ENCODE measurements at places on chromosomes 13 and 19. TPM values are rescaled to one million over a fixed set of nuclear protein-coding genes. Genes with fewer than 3 reads are reported as not detected.

ADAMTSL5 gene
- 9.7 TPM for total RNA-seq

ZNF99 gene
- not detected for total RNA-seq

TBXA2R gene
- 0.49 TPM for total RNA-seq

TMEM86B gene
- 6.9 TPM for total RNA-seq

GAS6 gene
- total RNA-seq: 0.71 TPM

TMEM259 gene
- 204 TPM for total RNA-seq

PLPPR3 gene
- total RNA-seq: not detected

ZNF667 gene
- 1.7 TPM for total RNA-seq

RFPL4A gene
- not detected for total RNA-seq

- DNase-seq: no peak
These were observed 21.8 kb downstream of the TSKS start for GRCh38 chr19:49741210-49741844.

DNA sequence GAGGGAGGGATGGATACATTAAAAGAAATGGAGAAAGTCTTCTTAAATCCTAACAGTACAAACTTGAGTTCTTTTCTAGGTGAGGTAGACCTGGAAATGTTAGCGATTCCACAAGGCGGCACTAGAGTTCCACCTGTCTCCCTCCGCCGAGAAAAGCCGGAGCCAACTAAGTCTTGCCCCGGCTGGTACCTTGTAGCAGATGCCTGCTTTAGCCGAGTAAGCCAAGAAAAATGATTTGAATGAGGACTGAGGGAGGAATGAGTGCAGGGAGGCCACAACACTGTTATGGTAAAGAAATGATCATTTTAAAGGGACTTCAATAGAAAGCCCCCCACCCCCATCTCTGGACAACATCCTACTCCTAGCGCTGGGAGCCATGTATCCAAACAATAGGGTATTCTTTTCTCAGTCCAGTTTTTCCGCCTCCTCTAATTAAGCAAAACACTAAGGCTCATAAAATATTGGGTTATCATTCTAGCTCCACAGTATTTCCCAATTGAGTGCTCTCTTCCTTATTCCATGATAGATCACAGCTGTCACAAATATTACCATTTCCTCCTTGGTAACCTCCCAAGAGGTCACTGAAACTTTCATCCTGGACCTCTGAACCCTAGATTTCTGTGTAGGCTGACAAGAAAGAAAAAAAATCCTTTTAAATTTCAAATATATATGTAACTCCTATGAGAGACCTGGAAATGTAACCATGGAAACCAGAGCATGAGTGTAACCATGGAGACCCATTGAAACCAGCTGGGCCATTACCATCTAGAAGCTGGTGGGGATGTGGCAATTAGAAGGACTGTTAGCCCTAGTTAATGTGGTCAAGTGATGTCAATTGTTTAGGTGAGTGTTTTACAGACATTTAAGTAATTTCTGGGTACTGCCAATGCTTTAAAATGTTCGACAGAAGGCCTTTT, 58.3 kb downstream of the GPALPP1 start:
- DNase-seq: peak; percentile 72

GRCh38 chr13:88857256-88857655, 1186.1 kb downstream of the SLITRK5 start:
- DNase-seq: no peak

DNA sequence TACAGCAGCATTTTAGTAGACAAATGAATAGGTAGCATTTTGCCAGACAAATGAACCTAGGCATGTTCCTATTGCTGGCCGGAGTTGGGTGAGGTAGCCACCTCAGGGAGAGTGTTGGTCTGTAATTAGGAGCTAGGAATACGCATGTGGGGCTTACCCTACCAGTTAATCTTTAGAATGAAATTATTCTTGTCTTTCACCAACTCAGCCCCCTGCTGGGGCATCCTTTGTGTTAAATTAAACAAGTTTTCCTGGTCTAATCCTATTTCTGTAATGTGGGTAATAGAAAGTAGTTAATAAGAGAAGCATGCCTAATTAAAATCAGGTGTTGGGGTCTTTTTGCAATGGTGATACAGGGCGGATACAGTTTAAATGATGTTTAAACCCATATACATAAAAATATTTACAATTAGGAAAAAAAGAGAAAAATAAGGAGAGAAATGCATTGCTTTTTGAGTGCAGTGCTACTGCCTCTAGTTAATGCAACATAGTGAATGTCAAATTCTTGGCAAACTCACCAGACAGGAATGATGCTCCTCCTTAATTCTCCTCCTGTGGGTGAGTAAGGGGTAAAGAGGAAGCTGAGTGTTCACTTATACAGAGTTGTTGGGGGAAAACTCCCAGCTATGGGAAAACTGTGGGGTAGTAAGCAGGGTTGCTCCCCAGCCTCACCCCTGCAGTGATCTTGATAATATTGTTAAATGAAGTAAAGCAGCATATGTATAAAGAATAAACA, 276.4 kb upstream of the EDNRB start:
- DNase-seq: no peak

GRCh38 chr13:20174656-20175405, 14.0 kb upstream of the GJA3 start:
- peak; percentile 63 for DNase-seq

DNA sequence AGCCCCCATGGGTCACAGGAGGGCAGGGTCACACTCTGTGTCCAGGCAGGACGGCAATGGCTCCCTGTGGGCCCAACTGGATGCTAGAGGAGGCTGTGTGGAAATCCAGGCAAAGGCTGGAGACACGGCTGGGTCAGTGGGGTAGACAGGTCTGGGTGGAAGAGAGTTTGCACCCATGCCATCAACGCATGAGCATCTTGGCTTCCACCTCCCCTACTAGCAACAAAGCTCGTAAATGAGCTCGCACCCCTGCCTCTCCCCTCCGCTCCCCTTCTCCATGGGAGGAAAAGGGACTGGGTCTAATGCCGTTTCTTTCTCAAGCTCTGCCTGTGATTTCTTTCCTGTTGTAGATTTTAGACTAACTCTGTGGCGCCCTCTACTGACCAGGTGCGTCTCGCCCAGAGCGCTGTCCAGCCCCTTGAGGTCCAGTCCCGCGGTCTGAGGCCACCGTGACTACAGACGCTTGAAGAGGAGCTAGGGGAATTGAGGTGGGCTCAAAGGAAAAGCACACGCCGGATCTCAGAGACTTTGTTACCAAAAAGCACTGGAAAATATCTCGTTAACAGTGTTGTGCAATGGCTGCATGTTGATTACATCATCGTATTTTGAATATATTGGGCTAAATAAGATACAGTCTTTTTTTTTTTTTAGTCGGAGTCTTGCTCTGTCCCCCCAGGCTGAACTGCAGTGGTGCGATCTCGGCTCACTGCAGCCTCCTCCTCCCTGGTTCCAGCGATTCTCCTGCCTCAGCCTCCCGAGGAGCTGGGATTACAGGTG, 50.7 kb upstream of the USP29 start:
- DNase-seq: no peak

- no peak for DNase-seq
These were observed 39.1 kb downstream of the UQCRFS1 start for GRCh38 chr19:29173896-29174295.

- DNase-seq: no peak
These were observed 690.9 kb downstream of the SLITRK6 start for GRCh38 chr13:85108356-85108755.

- DNase-seq: no peak
These were observed 445.5 kb downstream of the EFNB2 start for GRCh38 chr13:106090001-106090400.

DNA sequence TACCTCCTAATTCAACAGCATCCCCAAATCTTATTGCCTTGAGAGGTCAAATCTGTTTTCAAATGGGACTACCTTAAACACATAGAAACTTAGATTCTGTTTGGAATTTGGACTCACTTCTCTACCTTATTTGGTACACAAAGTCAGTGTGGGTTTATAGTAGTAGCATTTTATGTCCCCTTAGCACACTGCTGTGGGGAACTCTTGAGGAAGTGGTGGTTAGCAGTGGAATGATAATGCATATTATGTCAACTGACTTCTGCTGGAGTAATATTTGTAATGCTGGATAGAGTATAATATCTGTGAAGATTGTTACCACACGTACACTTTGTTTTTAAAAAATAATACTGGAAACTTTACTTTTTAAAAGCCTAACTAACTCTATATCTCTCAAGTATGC, 386.3 kb downstream of the NDFIP2 start:
- DNase-seq: no peak

DNA sequence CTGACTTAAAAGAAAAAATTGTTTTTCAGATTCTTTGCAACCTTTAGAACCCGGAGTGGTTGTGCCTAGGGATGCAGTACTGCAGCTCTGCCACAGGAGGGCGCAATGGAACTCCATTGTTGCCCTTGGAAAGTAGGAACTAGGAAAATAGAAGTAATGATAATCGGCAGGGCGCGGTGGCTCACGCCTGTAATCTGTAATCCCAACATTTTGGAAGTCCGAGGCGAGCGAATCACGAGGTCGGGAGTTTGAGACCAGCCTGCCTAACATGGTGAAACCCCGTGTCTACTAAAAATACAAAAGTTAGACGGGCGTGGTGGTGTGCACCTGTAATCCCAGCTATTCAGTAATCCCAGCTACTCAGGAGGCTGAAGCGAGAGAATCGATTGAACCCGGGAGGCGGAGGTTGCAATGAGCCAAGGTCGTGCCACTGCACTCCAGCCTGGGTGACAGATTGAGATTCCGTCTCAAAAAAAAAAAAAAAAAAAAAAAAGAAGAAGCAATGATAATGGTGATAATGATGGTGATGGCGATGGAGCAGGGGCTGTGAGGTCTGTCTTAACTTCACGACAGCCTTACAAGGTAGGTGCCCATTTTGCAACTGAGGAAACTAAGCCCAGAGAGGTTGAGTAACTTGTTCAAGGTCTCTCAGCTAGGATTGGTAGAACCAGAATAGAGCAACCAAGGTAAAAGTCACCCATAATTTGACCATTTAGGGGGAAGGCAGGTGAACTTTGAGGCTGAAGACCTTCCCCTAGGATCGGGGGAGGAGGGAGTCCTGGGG, 5.5 kb upstream of the ADAMTS10 start:
- peak; percentile 56 for DNase-seq

GRCh38 chr19:58559275-58560006, 1.0 kb upstream of the UBE2M start:
- DNase-seq: no peak

- no peak for DNase-seq
These were observed 337.0 kb upstream of the SLC10A2 start for GRCh38 chr13:103403148-103403740.

DNA sequence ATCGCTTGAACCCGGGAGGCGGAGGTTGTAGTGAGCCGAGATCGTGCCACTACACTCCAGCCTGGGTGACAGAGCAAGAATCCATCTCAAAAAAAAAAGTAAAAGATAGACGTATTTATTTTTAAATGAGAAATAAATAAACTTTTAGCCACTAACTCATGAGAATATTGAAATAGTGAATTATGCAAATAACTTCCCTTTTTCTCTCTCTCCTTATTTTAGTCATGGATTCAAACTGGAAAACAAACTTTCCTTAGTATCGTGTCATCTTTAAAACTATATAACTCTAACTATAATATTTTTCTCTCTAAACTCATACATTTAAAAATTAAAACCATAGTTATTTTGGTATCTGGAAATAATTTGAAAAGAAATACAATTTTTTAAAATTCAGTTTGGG, 96.1 kb downstream of the FRY start:
- DNase-seq: no peak
